ENCODE measurements at places on chromosomes 7 and 10.

DNA sequence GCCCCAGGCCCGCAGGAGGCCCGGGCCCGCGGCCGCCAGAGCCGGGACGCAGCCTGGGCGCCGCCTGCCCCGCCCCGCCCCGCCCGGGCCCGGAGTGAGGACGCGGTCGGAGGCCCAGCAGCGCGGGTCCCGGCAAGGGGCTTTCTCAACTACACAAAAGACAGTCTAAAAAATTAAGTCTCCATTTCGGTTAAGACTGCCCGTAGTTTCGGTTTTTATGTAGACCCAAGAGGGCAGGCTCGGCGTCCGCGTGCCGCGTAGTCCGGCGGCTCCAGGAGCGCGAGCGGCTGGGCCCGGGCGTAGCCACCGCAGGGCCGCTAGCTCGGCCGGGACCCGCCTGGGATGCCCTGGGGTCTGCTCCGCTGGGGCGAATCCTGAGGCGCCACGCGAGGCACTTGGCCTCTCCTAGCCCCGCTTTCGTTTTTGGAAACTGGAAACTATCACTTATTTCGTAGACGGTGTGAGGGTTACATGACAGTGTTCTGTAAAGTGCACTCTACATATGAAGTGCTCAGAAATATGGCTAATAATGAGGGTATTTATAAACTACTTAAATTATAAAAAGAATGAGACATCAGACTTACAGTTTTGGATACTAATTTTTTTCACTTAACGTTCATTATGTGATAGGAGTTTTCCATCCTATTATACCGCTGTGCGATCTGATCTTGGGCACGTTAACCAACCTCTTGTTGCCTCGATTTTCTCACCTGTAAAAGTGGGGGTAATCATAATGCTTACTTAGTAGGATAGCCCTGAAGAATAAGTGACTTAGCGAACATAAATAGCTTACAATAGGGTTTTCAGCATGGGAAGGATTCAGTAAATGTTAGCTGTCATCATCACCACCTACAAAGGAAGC is 573 bp downstream of the BLVRA start:
- no peak for DNase-seq

GRCh38 chr10:33794460-33794859 is 460.0 kb upstream of the NRP1 start:
- no peak for DNase-seq

DNA sequence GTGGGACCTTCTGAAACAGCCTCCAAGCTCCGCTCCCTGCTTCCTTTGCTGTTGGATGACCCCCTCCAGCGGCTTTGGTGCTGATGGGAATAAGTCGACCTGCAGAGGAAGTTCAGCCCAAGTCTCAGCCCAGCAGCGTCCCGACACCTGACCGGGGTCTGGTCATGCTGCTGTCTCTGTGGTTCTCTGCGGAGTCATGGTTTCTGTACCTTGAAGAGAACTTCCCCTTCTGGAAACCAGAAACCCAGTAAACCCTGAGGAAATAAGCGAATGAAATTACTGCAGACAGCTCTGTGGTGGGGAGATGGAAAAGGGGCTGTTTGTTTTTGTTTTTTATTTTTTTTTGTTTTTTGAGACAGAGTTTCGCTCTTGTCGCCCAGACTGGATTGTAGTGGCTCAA is 18.3 kb upstream of the ZNF12 start:
- DNase-seq, result no peak

- peak; percentile 74 for DNase-seq
These were observed at the start of gene ZFYVE27 for GRCh38 chr10:97736902-97737769. Gene ZFYVE27, plus strand, starts transcription at chr10:97737128. Its CDS starts 1,350 bp downstream, at chr10:97738478.

- no peak for DNase-seq
These were observed 19.7 kb downstream of the PWWP2B start for GRCh38 chr10:132416566-132417256.

- no peak for DNase-seq
These were observed 4.3 kb downstream of the LIPN start for GRCh38 chr10:88764110-88764509.

- no peak for DNase-seq
These were observed 1.8 kb downstream of the PNLIPRP3 start for GRCh38 chr10:116429288-116429977.

DNA sequence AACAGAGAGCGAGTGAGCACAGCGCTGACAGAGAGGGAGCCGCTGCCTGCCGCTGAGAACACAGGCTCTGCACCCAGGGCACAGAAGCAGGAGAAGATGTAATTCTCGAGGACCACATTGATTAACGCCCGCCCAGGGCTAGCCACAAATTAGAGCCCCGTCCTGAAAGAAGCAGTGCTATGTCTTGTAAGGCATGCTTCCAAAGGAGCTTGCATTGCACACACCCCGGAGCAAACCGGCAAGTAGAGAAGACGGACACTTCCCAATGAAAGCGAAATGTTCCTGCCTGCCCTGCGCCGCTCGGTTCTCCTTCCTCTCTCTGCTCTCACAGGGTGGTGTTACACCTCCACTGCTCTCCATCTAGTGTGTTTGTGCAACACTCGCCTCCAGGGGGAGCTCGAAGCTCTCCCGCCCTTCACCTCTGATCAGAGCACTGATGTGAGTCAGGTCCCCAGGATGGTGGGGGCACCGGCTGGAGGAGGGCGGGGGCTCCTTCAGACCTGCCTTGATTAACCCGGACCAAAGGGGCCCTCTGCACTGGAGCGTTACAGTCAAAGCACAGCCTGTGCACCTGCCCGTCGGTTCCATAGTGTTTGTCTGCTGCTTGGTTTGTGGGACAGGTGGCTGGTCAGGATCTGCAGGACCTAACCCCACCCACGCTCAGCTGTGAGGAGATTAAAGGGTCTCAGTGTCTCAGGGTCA is 316.5 kb downstream of the ADARB2 start:
- no peak for DNase-seq

GRCh38 chr7:55237156-55237893 is 127.8 kb upstream of the LANCL2 start:
- no peak for DNase-seq

DNA sequence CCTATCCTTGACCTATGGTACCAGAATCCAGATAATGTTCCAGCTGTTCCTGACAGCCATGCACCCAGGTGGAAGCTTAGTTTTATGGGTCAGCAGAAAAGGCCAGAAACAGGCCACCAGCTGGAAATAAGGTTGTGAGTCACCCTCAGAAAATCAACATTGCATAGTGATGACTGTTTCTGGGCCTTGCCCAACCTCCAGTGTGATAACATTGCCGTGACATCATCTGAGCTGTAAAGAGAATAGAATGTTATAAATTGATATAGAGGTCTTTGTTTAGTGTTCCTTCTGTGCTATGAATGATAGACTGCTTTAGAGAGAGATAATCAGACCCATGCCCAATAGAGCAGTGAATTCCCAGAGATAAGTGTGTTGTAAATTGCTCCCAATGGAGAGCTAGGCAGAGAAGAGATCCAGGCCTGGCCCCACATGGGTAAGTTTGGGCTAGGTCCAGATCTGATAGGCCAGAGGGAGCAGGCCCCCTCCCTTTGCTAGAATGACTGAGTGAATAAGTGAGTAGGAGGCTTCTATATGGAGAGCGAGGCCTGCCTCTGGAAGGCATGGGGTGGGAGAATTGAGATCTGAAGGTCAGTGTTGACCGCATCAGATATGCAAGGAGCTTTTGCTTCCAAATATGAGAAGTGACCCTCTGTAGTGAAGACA is 14.2 kb upstream of the HPS1 start:
- DNase-seq, result peak; percentile 60

- peak; percentile 29 for DNase-seq
These were observed 189.0 kb upstream of the SH2B2 start for GRCh38 chr7:102097601-102098161.
